Nephron progenitor cell (in vitro differentiated cells): ENCODE measurements at places on chromosomes 5 and 9.
A peak's percentile ranks its signal among the peaks of the same experiment; 100 is the strongest.

- no peaks in the 10 kb centered on the region for H3K4me1 ChIP-seq
- no peak overlapping the region for H3K27ac ChIP-seq
- peaks cover 29% of the 10 kb centered on the region for H3K36me3 ChIP-seq
- no peak overlapping the region for H3K4me3 ChIP-seq
- H3K27me3 ChIP-seq: no peaks in the 10 kb centered on the region
Observed at GRCh38 chr9:92714787-92715487, 45.0 kb upstream of the IPPK start.

GRCh38 chr9:101235105-101235866, 149.5 kb downstream of the BAAT start:
- H3K27me3 ChIP-seq: no peaks in the 10 kb centered on the region
- H3K4me1 ChIP-seq: peaks cover 14% of the 10 kb centered on the region
- no peak overlapping the region for H3K4me3 ChIP-seq
- no peak overlapping the region for H3K27ac ChIP-seq

GRCh38 chr9:131307974-131308373, 18.5 kb downstream of the PLPP7 start:
- peaks cover 6% of the 10 kb centered on the region for H3K4me1 ChIP-seq
- H3K36me3 ChIP-seq: no peaks in the 10 kb centered on the region
- no peak overlapping the region for H3K4me3 ChIP-seq
- peaks cover 4% of the 10 kb centered on the region for H3K27me3 ChIP-seq

DNA sequence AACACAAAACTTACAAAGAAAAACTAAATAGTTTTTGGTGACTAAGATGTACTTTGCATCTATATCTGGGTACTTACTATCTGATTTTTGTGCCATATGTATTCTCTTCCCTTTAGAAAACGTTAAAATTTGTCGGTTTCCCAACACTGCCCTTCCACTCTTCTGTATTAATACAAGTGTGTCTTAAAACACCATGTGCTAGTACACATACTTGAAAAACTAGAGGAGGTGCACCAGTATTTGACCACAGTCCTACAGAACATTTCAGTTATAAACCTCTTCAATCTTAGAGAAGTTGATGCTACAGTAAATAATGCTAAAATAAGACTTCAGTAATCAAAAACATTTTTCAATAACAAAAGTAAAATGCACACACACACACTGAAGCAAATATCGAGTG, 251.2 kb downstream of the EFNA5 start:
- H3K27me3 ChIP-seq: no peaks in the 10 kb centered on the region
- no peaks in the 10 kb centered on the region for H3K36me3 ChIP-seq
- peaks cover 7% of the 10 kb centered on the region for H3K4me1 ChIP-seq
- H3K4me3 ChIP-seq: no peak overlapping the region

DNA sequence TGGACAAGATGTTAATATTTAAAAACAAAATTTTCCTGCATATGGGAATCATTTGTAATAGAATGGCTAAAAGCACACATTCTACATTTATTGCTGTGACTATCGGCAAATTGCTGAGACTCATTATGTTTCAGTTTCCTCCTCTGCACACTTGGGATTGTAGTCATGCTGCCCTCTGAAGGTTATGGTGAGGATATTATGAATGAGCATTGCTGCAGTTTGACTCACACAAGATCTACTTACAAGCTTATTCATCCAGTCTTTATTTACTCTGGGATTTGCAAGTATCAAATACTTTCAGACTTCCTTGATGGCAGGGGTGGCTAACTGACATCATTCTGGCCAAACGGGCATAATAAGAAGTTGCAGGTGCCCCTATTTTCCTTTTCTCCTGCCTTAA, 9.5 kb upstream of the NFIL3 start:
- H3K27me3 ChIP-seq: peaks cover 28% of the 10 kb centered on the region
- H3K27ac ChIP-seq: no peak overlapping the region
- no peaks in the 10 kb centered on the region for H3K4me1 ChIP-seq
- no peak overlapping the region for H3K4me3 ChIP-seq
- H3K36me3 ChIP-seq: no peaks in the 10 kb centered on the region

DNA sequence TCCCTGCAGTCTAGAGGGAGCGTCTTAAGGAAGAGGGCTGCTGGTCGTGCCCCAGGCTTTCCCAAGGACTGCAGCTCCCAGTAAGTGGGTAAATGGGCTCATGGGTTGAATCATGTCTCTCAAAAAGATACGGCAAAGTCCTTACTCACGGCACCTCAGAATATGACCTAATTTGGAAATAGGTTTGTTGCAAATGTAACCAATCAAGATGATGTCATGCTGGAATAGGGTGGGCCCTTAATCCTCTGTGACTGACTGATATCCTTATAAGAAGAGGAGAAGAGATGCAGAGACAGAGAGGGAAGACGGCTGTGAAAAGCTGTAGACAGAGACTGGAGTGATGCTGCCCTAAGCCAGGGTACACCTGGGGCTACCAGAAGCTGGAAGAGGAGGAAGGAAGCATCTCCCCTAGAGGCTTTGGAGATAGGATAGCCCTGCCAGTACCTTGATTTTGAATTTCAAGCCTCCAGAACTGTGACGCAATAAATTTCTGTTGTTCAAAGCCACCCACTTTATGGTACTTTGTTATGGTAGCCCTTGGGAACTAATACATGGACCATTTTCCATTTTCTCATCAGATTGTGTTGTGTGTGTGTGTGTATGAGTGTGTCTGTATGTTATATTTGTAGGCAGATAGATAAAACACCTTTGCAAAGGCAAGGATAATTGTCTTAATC, 15.0 kb downstream of the GALNT10 start:
- no peak overlapping the region for H3K27ac ChIP-seq
- DNase-seq: no peak
- H3K4me1 ChIP-seq: peaks cover 22% of the 10 kb centered on the region
- peaks cover 32% of the 10 kb centered on the region for H3K36me3 ChIP-seq
- H3K4me3 ChIP-seq: no peak overlapping the region
- peaks cover 5% of the 10 kb centered on the region for H3K27me3 ChIP-seq

- H3K4me3 ChIP-seq: no peak overlapping the region
- peak overlapping the region; percentile 30 for H3K27ac ChIP-seq
- peaks cover 62% of the 10 kb centered on the region for H3K36me3 ChIP-seq
- no peaks in the 10 kb centered on the region for H3K4me1 ChIP-seq
Observed at GRCh38 chr5:95520206-95520605, 34.6 kb downstream of the SKIC3 start.
